ENCODE measurements at places on chromosomes 6 and 20. TPM values are rescaled to one million over a fixed set of nuclear protein-coding genes. Genes with fewer than 3 reads are reported as not detected.
A peak's percentile ranks its signal among the peaks of the same experiment; 100 is the strongest.

DNA sequence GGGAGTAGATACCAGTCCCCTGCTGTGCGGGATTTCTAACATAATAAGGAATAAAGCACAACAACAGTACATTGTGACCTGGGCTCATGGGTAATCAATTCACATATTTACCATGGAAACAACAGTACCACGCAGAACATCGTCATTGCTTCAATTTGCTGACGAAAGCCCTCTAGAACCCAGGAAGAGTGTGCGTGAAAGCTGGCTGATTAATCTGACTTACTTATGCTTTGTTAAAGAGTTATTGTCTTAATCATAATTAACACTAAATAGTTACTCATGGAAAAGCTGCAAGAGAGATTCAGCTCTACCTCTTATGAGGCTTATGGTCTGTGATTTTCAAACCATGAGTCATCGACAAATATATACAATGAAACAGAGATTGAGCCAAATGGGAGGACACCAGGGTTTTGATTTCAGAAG lies 644.3 kb upstream of the AGPAT4 start:
- DNase-seq = no peak

- DNase-seq = no peak
Measured at GRCh38 chr20:15195378-15195777, 858.0 kb upstream of the FLRT3 start.

GRCh38 chr20:45336530-45337366 lies 11.5 kb downstream of the SDC4 start:
- no peak for DNase-seq

DNA sequence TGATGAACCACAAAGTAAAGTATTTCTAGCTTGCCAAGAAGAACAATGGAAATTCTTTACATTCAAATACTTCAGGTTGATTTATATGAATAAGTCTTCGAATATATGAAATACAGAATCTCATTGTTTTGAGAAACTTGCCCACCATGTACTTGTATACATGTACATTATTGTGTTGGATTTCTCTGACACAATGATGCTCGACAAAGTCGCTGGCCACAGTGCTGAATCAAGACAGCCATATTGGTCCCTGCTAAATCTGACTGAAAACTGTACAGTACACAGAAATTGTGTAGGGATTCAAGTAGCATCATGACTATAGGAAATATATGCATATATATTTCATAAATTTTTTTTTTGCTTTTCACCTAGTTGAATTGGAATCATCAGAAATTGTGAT lies 13.1 kb upstream of the LIN28B start:
- no peak for DNase-seq

GRCh38 chr6:116314878-116315277 lies 35.1 kb upstream of the TSPYL1 start:
- no peak for DNase-seq

DNA sequence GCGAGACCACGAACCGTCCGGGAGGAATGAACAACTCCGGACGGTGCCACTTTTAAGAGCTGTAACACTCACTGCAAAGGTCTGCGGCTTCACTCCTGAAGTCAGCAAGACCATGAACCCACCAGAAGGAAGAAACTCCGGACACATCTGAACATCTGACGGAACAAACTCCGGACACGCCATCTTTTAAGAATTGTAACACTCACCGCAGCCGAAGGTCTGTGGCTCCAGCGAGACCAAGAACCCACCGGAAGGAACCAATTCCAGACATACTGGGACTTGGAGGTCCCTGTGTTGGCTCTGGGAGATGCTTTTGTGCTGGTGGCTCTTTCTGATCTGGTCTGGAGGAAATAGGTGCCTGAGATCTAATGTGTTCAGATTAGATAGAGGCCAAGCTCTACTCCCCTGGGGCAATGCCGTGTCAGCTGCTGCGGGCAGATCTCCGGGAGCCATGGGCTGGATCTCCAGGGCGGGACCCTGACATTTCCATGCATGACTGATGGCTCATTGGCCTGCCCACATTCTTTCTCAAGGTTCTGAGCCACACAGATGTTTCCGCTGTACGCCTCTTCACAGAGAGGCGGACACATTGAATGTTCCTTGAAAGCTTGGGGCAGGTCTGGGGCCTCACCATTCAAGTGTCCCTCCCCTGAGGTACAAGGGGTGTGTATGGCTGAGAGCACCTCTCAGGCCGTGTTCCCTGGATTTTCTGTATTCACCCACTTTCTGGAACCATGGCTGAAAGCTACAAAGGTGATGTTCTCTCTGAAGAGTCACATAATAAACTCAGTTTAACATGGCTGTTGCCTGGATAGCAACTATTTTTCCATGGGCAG lies 29.3 kb downstream of the GMPR start:
- DNase-seq = no peak

DNA sequence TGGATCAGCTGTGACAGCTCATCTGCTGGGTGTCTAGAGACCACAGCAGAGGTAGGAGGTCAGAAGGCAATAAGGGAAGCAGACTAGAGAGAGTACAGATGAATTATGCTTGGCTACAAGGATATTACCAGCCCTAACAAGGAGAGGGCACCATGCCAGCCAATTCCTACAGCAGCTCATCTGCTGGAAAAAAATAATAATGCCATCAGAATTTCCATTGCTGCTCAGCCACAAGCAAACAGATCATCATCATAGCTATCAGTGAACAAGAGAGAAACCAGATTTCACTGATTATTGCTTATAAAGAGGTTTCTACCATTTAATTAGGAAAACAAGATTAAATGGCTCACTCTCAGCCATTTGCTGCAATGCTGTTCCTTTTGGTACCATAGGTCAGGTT lies 66.5 kb downstream of the PSMG4 start:
- no peak for DNase-seq

DNA sequence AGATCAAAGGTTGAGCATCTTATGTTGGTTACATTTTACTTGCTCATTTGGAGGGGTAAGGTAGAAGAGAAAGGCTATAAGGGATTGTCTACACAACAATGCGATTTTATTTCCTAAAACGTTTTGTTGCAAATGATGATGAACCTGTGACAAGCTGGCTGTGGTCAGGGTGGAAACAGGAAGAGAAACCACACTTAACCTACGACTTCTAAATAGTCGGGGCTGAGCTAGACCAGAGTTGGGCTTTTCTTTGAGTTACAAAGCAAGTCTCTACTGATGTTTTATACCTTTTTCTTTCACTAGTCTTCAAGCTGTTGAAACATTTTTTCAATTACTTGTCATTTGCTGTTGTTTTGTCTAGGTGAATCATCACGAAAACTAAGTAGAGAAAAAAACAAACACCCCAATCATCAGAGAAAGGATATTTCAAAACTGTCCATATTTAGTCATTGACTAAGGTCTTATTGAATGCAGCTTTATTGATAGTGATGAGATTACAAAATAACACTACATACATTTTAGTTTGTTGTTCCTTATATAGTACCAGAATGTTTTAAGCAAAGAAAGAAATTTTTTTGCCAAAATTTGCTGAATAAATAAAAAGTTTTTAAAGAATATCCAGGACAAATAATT lies 18.0 kb downstream of the KLHL31 start:
- no peak for DNase-seq

GRCh38 chr20:62549029-62549428 lies 73.2 kb upstream of the GATA5 start:
- DNase-seq = no peak

DNA sequence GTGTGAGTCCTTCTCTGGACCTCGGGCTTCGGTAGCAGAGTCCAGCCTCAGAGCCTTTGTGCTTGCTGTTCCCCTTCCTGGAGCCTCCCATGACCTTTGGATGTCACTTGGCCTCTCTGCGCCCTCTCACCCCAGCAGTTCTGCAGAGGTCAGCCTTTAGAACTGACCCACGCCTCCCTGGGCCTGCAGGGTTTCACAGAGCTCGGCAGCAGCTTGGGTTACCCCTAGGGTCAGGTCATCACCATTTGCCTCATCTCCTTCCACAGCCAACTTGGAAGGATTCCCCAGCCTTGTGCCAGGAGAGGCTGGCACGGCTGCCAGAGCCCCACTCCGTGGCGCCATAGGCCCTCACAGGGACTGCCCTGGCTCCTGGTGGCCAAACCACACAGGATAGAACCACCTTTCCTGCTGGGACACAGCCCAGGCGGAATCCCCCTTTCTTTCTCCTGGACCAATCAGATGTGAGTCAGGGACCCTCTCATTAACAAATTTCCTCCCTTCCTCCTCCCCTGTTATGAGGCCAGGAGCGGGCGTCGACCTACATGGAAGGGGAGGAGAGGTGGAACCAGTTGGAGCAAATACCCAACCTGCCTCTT lies 13.9 kb upstream of the SIRPA start:
- no peak for DNase-seq

- DNase-seq = peak; percentile 28
Measured at GRCh38 chr6:130365166-130366106, at the start of gene TMEM200A. TSS of gene TMEM200A (plus strand) at chr6:130366017. CDS start at chr6:130440423, 74,406 bp downstream.

- no peak for DNase-seq
Measured at GRCh38 chr6:165376100-165376499, 66.7 kb upstream of the C6orf118 start.

GRCh38 chr6:2125158-2125557 lies 120.2 kb downstream of the GMDS start:
- DNase-seq = no peak

The PMEPA1 gene
- polyA plus RNA-seq = 25.8 TPM

The KIAA0408 gene
- polyA plus RNA-seq = 16.1 TPM

The SDHAF4 gene
- polyA plus RNA-seq = 16.0 TPM

The SPTLC3 gene
- 2.0 TPM for polyA plus RNA-seq
